ENCODE measurements at places on chromosomes 1 and 21.

DNA sequence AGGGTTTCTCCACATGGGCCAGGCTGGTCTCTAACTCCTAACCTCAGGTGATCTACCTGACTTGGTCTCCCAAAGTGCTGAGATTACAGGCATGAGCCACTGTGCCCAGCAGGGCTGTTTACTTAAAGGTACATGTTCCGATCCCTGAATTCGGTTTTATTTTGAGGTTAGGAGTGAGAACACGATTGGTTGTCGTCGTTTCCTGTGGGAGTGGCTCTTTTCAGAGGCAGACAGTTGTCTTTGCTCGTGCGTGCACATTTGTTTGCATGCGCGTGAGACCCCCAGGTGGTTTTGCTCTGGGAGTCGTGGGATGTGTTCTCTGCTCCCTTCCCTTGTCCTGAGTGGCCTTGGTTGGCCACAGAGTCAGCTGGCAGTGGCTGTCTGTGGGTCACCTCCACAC lies 60.2 kb downstream of the SKI start:
- no peak for DNase-seq

DNA sequence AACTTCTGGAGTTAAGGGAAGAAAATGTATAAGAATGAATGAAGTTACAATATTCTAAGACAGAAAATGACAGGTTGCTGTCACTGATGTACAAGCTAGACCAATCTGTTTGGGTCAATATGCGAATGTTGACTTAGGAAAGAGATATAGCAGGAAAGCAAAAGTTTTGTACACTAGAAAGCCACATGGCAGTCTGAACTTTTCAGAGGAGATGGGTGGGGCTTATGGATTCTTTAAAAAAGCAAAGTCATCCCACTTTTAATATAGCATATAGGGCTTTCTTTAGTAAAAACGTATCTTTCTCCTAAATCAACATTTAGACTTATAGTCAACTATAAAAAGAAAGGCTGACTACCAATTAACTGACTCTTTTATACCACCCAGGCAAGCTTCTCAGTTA lies 381.2 kb downstream of the PTPRC start:
- DNase-seq, result no peak

GRCh38 chr1:28290851-28291250 lies 31.5 kb downstream of the SESN2 start:
- DNase-seq, result no peak

GRCh38 chr1:84892705-84893618 lies at the start of gene LPAR3:
Gene LPAR3 (minus strand): TSS chr1:84893206. CDS start chr1:84866120, 27,086 bp downstream.
- DNase-seq, result no peak

- no peak for DNase-seq
These were observed 126.0 kb upstream of the KCNJ6 start for GRCh38 chr21:38042246-38042645.

DNA sequence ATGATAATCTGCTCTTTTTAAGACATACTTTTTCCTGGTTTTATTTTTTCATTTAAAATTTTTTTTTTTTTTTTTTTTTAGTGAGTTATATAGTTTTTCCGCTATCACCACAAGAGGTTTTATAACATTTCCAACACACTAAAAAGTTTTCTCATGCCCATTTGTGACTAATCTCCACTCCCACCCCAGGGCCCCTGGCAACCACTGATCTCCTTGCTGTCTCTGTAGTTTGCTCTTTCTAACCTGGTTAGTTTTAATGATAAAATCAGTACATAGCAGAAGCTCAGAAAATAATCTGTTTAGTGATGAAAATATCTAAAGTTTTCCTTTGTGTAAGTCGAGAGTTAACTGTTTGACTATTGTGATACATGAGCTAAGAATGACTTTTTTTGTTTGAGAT lies 41.8 kb downstream of the IARS2 start:
- no peak for DNase-seq

- DNase-seq, result no peak
These were observed 29.1 kb upstream of the CADM3 start for GRCh38 chr1:159142391-159142663.

DNA sequence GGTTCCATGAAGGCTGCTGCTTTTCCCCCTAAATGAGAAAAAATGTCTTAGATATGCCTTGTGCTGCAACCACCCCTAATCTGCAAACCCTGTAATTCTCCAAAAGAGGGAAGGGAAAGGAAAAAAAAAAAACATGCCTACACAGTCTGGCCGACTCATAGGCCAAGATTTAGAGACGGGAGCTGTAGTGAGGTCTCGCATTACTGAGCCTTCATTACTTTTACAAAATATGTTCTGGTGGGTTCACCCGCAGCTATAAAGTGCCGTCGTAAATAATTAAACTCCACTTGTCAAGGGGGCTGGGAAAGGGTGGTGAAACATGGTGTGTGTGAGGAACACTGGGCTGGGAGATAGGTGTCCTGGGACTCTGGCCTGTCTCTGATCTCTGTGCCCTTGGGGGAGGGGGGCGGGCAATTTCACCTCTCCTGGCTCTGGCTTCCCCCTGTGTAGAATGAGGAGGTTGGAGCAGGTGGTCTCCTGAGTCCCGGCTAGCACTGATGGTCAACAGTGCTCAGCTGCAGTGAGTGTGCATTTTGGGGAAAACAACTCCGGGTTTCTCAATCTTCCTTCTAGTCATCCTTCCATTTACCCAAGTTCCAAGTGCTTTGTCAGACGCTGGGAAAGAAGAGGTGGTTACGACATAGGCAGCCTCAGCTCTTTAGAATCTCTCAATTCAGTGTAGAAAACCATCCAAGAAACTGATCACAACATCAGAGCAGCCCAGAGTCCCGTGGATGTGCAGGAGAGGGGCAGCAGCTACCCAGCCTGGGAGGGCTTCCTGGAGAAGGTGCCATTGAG lies 82.3 kb downstream of the ACTL8 start:
- DNase-seq, result no peak

DNA sequence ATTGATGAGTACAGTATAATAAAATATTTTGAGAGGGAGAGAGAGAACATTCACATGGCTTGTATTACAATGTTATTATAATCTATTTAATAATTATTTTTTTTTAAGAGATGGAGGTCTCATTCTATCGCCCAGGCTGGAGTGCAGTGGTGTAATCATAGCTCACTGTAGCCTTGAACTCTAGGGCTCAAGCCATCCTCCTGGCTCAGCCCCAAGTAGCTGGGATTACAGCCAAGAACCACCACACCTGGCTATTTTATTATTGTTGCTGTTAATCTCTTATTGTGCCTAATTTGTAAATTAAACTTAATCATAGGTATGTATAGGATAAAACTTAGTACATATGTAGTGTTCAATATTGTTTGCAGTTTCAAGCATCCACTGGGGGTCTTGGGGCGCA lies 57.8 kb downstream of the HS2ST1 start:
- no peak for DNase-seq

- no peak for DNase-seq
These were observed 289.5 kb downstream of the KIF26B start for GRCh38 chr1:245444147-245444828.

- no peak for DNase-seq
These were observed 282.4 kb downstream of the TM2D1 start for GRCh38 chr1:61442544-61442943.

- no peak for DNase-seq
These were observed 235.4 kb downstream of the TTLL7 start for GRCh38 chr1:83763361-83764095.

- DNase-seq, result peak; percentile 70
These were observed 33.3 kb downstream of the DNTTIP2 start for GRCh38 chr1:93845538-93846205.

- peak; percentile 23 for DNase-seq
These were observed 41.0 kb downstream of the GATAD2B start for GRCh38 chr1:153881751-153882150.

DNA sequence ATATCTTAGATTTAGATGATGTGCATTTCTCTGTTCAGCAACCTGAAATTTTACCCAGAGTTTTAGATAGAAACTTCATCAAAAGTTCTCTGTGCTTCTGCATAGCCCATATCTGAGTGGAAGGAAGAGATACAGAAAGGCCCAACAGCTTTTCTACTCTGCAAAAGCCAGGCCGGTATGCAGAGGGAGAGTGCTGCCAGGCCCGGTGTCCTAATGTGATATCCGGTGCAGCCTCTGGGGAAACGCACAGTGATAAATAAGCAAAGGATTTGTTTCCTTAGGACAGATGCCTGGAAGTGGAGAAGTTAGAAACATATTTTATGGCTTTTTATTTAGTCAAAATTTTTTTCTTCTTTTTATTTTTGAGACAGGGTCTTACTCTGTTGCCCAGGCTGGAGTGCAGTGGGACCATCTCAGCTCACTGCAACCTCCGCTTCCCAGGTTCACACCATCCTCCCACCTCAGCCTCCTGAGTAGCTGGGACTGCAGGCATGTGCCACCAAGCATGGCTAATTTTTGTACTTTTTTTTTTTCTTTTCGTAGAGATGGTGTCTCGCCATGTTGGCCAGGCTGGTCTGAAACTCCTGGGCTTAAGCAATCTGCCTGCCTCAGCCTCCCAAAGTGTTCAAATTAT lies 145.8 kb downstream of the PATJ start:
- DNase-seq, result no peak

DNA sequence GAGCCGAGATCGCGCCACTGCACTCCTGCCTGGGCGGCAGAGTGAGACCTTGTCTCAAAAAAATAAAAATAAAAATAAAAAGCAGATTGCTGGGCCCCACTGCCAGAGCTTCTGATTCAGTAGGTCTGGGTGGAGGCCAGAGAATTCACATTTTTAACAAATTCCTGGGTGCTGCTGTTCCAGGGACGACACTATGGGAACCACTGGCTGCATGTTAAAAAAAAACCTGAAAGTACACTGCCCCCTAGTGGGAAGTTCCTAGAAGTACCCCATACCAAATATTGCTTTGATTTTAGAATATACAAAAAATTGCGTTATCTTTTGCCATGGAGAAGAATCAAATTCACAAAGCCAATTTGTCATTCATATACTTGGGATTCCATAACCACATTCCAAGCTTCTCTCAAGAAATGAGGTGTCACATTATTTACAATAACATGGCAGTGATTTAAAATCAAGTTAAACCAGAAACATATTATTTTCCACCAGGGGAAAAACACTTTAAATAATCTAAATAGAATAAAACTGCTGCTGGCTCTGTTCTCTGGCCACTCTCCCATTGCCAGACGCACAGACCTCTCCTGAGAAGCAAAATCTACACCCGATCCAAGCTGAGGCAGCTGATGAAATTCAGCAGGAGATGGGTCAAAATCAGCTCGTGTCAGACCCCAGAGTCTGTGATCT lies 27.4 kb downstream of the SYF2 start:
- peak; percentile 43 for DNase-seq

GRCh38 chr1:2251786-2252185 lies 23.7 kb downstream of the SKI start:
- no peak for DNase-seq

GRCh38 chr1:204136814-204137213 lies 15.0 kb downstream of the ETNK2 start:
- DNase-seq, result no peak

GRCh38 chr21:42918291-42918690 lies 7.1 kb downstream of the ERVH48-1 start:
- DNase-seq, result no peak

DNA sequence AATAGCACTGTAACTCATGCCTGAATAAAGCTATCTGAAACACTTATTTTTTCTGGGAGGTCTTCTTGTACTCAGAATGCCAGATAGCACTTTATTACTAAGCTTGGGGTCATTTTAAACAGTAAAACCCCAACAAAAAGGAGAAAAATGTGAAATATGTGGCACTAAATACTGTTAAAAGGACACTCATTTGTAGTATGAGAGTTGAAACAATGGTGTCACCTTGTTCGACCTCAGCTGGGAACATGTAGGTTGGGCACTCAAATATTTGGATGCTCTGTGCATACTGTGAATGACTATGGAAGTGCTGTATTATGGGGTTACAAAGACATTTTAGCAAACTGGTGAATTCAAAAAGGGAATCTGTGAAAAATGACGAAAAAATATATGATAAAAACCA lies 53.9 kb downstream of the SELENOF start:
- no peak for DNase-seq

- no peak for DNase-seq
These were observed 146.6 kb upstream of the WNT4 start for GRCh38 chr1:22289307-22289995.

- no peak for DNase-seq
These were observed 64.1 kb downstream of the NOS1AP start for GRCh38 chr1:162133566-162133965.

DNA sequence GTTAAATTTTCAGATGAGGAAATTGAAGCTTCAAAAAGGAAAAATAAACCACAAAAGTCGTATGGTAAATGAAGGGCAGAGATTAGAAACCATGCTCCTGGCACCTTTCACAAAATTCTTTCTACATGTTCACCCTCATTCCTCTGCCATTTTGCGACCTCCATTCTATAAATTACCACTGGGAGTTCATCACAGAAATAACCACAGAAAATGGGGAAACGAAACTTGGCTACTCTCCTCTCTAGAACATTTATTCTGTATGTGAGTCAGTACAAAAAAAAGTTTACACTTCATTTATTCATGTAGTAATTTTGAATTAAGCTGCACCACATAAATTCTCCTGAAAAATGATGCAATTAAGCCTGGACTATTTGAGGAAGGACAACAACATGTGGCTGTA lies 320.9 kb upstream of the C1orf87 start:
- DNase-seq, result no peak

- no peak for DNase-seq
These were observed 14.0 kb upstream of the SARS1 start for GRCh38 chr1:109199710-109200109.

- DNase-seq, result no peak
These were observed 21.4 kb downstream of the STUM start for GRCh38 chr1:226569879-226570547.

GRCh38 chr1:110630839-110631663 lies 24.9 kb upstream of the KCNA2 start:
- peak; percentile 31 for DNase-seq

DNA sequence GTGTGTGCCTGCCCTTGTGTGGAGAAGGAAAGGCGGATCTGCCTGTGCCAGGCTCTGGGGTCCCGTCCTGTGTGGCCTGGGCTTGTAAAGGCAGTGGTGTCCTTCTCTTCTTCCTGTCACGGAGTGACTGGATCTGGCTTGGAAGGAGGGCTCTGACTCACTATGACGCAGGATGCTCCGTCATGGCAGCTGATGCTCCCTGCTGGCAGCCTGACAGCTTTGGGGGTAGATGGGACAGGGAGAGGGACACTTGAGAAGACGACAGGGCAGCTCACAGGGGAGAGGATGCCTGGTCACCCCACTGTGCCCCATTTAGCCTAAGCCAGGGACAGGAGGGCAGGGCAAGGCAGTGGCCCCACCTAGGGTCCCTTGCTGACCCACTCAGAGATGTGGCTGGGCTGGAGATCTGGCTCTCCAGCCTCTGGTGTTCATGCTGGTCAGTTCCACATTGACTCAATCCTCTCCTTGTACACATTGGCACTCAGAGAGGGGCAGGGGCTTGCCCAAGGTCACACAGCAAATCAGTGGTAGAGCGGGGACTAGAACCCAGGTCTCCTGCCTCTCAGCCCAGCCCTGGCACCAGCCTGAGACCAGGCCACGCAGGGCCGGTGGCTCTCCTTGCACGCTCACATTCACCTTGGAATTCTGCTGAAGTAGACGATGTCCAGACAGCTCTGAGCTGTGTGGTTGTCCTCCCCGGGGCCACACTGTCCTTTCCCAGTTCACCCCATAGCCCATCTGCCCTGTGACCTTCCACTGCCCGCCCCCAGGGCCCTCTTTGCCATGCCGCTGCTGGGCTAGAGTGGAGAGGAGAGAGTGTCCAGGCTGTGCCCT lies 2.8 kb upstream of the FAM131C start:
- peak; percentile 63 for DNase-seq

All from fibroblast of the conjunctiva (primary cell).